Effector memory CD4-positive, alpha-beta T cell (primary cell): ENCODE measurements at places on chromosomes 5 and 9.

- DNase-seq: no peak
Measured at GRCh38 chr5:44294516-44294915, 94.7 kb downstream of the FGF10 start.

- DNase-seq: no peak
Measured at GRCh38 chr5:352639-353611, 31.4 kb downstream of the AHRR start.

DNA sequence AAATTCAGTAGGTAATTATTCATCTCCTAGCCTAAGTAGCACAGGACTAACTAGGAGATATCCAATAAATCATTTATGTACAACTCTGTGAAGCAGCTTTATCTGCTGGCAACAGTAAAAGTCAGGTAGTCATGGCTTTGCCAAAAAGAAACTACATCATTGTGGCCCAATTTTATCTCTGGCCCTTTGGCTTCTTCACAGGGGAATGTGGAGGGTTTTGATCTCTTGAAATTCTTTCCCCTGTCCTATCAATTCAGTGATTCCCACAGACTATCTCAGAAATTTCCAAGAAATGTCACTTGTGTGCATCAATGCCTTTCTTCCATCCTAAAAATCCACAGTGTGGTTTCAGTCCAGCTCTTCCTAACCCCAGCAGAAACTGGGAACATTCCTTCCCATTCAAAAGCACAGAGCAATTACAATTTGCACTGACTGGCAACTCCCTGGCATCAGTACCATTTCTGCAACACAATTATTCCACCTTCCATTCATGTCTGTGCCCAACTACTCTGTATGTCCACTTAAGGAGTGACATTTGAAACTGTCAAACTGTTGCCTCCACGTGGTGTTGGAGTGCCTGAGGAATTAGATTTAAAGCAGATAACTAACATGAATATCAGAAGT, 6.6 kb downstream of the CDC14B start:
- DNase-seq: no peak

- no peak for DNase-seq
Measured at GRCh38 chr5:5344051-5344571, 78.4 kb upstream of the ICE1 start.

DNA sequence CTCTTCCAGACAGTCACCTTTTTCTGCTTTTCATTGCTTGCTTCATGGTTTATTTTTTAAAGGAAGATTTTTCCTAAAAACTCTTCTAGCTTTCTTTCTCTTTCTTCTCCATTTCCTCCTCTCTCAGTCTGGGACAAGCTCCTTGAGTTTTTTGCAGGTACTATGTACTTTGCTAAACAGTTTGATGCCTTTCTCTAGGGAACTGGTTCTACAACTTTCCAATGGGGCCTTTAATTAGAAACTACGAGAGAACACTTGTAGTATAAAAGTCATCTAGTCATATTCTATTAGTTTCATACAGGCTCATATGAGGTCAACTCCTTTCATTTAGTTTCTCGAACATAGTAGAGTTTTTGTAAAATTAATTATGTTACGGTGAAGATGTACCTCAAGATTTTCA, 189.6 kb downstream of the DOCK8 start:
- DNase-seq: no peak

GRCh38 chr9:6307551-6308096, 20.6 kb upstream of the TPD52L3 start:
- DNase-seq: no peak

DNA sequence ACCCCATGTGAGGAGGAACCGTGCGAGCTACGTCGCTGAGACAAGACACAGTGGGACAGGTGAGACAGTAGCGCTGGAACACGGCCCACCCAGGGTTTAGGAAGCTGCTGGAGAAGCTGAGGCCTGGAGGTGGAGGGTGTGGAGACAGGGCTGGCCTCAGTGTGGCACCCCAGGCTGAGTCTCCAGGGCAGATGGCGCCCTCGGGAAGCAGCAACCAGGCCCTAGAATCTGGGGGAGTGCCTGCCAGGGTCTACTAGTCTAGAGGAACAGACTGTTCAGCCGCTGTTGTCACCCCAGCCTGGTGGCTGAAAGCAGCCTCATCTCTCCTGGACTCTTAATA, 4.6 kb upstream of the TERT start:
- DNase-seq: no peak

- no peak for DNase-seq
Measured at GRCh38 chr5:40483316-40483715, 196.4 kb upstream of the PTGER4 start.

DNA sequence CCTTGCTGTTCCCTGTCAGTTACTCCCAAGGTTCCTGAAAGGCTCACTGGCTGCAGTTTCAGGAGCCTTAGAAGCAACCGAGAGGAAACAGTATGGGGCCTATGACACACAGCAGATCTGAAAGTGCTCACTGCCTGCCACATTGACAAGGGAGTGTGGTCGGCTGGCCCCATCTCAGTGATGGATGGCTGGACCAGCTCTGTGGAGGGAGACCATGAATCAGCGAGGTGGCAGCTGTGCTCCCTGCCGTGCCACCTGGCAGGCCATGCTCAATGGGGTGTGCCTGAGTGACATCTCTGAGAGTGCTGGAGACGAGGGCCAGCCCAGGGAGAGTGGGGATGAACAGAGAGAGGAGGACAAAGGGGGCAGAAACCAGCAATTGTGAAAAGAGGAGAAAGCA, 49.1 kb downstream of the DOCK2 start:
- DNase-seq: no peak

DNA sequence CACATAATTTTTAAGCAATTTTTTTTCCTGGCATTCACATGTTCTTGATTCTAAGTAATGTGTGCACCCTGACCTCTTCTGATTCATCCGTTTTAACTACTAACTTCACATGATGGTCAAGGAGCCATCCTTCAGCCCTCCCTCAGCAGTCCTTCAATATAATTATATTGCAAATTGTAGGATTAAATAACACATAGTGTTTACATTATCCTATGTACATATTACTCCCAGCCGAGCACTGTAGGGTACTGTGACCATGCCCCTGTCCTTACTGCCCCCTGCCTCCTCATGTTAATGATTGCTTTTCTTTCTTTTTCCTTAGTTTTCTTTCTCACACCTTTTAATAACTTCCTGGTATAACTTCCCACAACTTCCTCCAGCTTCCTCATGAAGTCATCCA, 96.3 kb upstream of the FANCC start:
- no peak for DNase-seq

- no peak for DNase-seq
Measured at GRCh38 chr5:115944501-115944900, 17.8 kb upstream of the LVRN start.

- no peak for DNase-seq
Measured at GRCh38 chr5:6674421-6674820, 38.8 kb upstream of the TENT4A start.

DNA sequence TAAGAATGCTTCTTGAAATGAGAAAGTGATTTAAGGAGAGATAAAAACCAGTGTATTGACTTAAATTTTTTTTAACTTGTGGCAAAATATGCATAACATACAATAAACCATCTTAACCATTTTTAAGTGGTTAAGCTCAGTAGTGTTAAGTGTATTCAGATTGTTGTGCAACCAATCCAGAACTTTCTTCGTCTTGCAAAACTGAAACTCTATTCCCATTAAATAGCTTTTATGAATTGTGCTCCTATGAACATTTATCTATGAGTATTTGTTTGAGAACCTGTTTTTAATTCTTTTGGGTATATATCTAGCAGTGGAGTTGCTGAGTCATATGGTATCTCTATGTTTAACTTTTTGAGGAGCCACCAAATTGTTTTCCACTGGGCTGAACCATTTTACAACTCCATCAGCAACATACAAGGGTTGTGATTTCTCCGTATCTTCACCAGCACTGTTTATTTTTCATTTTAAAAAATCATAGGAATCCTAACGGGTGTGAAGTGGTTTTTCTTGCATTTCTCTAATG, 76.6 kb upstream of the ACTBL2 start:
- DNase-seq: no peak

- no peak for DNase-seq
Measured at GRCh38 chr5:164563370-164563769, 1058.0 kb downstream of the MAT2B start.

GRCh38 chr9:112725961-112726360, 8.0 kb upstream of the INIP start:
- no peak for DNase-seq

GRCh38 chr5:55072666-55073065, 29.8 kb upstream of the GZMA start:
- DNase-seq: no peak

DNA sequence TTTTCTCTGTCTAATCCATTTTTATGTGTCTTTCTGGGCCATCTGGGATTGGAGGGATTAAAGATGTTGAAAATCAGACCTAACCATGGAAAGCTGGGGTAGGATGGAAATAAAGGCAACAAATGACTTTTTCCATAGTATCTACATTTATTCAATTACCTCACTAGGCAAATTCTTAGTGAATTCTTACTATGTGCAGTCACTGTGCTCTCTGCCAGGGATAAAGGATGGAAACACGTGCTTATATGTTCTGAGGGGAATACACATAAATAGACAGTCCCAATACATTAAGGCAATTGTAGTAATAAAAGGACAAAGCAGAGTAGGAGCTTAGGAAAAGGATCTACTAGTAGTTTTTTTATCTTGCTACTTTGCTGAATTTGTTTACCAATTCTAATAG, 214.2 kb downstream of the PRR16 start:
- no peak for DNase-seq

- DNase-seq: no peak
Measured at GRCh38 chr5:152514827-152515397, 109.8 kb upstream of the NMUR2 start.

DNA sequence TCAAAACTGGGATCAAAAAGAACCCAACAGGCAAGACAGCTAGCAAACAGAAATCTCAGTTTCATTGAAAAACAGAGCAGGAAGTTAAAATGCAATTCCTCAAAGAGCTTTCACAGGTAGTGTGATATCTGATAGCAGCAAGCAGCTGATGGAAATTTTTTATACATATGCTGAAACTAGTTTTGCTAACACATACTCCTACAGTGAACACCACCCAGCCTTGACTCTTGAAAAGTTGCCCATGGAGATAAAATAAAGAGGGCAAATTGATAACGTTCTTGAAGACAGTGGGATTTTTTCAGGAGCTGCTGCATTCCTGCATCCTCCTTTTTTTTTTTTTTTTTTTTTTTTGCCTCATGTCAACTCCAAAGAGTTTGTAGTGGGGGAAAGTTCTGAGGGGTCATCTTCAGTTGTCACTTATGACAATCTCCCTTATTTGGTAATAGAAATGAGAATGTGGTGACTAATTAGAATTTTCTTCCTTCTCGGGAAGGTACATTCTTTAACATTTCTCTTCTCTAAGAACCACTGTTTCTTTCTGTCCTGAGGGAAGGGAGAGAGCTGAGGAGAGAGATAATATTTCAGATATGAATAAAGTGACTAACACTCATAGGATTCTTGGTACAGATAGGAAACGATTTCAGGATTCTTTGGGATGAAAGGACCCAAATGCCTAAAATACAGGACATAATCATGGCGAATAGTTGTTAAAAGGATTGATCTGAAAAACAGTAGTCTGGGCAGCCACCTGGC, 24.6 kb downstream of the SH3RF2 start:
- DNase-seq: no peak

GRCh38 chr5:151023651-151024050, 3.3 kb downstream of the GPX3 start:
- DNase-seq: no peak

DNA sequence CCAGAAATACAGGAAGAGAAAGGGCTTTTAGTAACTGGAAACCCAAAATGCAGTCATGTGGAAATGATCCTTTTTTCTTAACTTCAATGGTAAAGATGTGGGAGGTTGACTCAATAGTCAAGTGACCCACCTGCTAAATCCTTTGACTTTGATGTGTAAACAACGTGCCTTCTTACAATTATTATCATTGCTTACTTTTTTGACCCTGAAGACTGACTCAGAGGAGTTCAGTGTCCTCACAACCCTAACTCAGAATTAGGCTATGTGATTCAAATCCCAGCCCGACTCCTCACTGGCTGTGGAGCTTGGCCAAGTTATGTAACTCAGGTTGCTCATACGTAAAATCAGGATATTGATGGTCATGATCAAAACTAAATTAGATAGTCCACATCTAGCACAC, 27.9 kb downstream of the ANXA1 start:
- no peak for DNase-seq

GRCh38 chr9:72588336-72588735, 66.9 kb downstream of the TMC1 start:
- no peak for DNase-seq

GRCh38 chr5:179780362-179780761, 13.4 kb upstream of the LTC4S start:
- DNase-seq: no peak

DNA sequence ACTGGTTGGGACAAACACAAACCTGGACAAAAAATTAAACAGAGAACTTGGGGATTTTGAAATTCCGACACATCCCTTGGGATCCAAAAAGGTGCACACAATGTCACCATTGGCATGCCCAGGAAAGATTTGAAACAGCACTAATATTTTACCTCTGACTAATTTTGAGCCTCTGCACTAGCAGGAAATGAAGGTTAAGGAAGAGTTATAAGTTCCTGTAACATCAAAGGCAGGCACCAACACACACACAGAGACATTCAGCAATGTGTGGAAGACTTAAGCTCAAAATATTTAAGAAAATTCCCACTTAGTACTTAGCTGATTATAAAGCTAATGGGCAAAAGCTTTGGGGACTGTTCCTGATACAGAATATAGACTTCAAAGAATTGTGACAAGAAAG, 247.0 kb downstream of the CDH9 start:
- no peak for DNase-seq

DNA sequence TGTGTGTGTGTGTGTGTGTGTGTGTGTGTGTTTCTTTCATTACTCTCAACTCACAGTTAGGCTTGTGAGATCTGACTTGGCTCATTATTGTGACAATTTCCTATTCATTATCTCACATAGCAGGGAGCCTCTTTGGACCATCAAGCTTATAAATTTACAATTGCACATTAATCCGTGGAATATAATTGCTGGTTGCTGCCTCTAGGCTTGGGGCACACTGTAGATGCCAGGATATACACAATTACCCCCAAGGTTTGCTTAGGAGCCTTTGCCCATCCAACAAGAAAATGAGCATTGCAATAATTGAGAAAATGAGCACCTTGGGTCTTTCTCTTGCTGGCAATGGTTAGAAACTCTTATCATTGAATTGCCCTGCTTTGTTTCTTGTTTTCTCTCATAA, 161.6 kb upstream of the DMRTA1 start:
- no peak for DNase-seq

- no peak for DNase-seq
Measured at GRCh38 chr9:75912951-75913350, 22.5 kb downstream of the PCSK5 start.

GRCh38 chr9:110856772-110857171, 181.5 kb downstream of the LPAR1 start:
- no peak for DNase-seq

- DNase-seq: no peak
Measured at GRCh38 chr5:163475411-163475810, 15.0 kb downstream of the HMMR start.

DNA sequence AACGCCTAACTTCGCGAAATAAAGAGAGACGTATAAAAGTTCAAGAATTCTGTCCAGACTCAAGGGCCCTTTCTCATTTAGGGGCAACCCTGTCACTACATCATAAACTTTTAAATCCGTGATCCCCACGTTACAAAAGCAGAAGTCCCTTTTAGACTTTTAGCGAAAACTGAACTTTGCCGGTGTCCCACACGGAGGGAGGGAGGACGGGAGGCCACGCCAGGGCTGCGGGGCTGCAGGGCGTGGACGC, 515 bp upstream of the F2R start:
- no peak for DNase-seq
